ENCODE measurements at places on chromosomes 2 and 18.

GRCh38 chr2:187547353-187547979, 6.8 kb downstream of the TFPI start:
- peak overlapping the region; percentile 86 for H3K27ac ChIP-seq
- H3K4me1 ChIP-seq, result peaks cover 86% of the 10 kb centered on the region
- peaks cover 7% of the 10 kb centered on the region for H3K36me3 ChIP-seq
- H3K27me3 ChIP-seq, result no peaks in the 10 kb centered on the region

- peaks cover 4% of the 10 kb centered on the region for H3K4me1 ChIP-seq
- H3K27me3 ChIP-seq, result no peaks in the 10 kb centered on the region
- H3K4me3 ChIP-seq, result no peak overlapping the region
- no peak for DNase-seq
Observed at GRCh38 chr2:182667315-182667695, 48.8 kb upstream of the DNAJC10 start.

GRCh38 chr18:77129150-77129551, 3.4 kb downstream of the MBP start:
- H3K36me3 ChIP-seq, result no peaks in the 10 kb centered on the region
- no peak overlapping the region for H3K4me3 ChIP-seq
- H3K27me3 ChIP-seq, result no peaks in the 10 kb centered on the region
- peak overlapping the region; percentile 98 for H3K27ac ChIP-seq
- peaks cover 80% of the 10 kb centered on the region for H3K4me1 ChIP-seq

DNA sequence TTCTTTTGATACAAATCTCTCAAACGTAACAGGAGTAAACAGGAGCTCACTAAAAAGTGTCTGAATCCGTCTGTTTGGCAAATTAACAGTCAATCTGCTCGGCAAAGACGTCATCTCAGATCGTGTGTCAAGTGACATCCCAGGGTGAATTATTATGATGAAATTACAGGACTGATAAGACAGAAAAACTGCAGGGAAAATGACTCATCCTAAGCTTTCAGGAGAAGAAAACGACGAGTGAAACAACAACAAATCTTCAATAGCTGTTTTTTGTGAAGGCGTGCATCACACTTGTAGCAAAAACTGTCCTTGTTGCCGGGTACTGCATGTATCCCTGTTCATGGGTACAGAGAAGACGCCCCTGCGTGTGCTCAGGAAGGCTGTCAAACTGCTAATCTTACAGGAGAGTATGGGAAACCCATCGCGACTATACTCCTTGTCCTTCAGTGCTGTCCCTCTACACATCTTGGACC, 24.9 kb downstream of the EPB41L3 start:
- no peak for DNase-seq
- H3K36me3 ChIP-seq, result no peaks in the 10 kb centered on the region
- H3K27ac ChIP-seq, result peak overlapping the region; percentile 60
- H3K27me3 ChIP-seq, result no peaks in the 10 kb centered on the region

Data from chondrocyte (in vitro differentiated cells).